ENCODE measurements at places on chromosomes 4 and X. TPM values are rescaled to one million over a fixed set of nuclear protein-coding genes. Genes with fewer than 3 reads are reported as not detected.

- DNase-seq, result no peak
These were observed 642.2 kb downstream of the IQCM start for GRCh38 chr4:149173241-149174013.

GRCh38 chr4:120299631-120300030, 233.0 kb upstream of the MAD2L1 start:
- no peak for DNase-seq

GRCh38 chr4:20416800-20417199, 165.1 kb downstream of the SLIT2 start:
- DNase-seq, result no peak

- DNase-seq, result no peak
These were observed 23.1 kb downstream of the BANK1 start for GRCh38 chr4:101813604-101814003.

GRCh38 chr4:146382194-146382593, 139.5 kb downstream of the SLC10A7 start:
- no peak for DNase-seq

GRCh38 chrX:30627818-30628652, 25.2 kb upstream of the GK start:
- DNase-seq, result no peak

DNA sequence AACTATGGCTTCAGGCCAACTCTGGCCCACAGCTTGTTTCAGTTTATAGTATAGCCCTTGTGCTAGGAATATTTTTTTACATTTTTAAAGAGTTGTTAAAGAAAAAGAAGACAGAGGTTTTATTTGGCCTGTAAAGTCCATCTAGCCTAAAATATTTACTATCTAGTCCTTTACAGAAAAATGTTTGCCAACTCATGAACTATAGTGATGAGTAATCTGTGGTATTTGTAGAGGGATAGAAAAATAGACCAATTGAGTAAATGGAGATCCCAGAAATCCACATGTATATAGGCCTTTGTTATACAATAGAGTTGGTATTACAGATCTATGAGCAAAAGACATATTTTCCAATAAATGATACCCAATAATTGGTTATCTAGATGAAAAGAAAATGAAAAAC, 288.7 kb downstream of the PRDM5 start:
- DNase-seq, result no peak

DNA sequence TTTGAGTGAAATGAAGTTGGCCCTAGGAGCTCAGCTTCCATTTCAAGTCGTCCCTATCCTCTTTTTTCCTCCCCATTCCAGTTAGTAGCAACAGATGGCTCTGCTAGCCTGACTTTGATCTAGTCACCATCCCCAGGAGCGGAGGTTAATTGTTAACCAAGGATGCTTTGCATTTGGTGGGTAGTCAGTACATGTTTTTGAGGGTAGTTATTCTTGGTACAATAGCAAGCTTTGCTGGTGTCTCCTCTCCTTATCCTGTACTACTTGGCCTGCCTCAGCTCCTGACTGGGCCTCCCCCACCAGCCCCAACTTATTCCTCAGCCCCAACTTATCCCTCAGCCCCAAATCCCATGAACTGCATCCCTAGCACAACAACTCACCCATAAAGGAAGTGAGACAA, 14.8 kb upstream of the RTL5 start:
- DNase-seq, result no peak

GRCh38 chr4:52694936-52695335, 35.8 kb upstream of the USP46 start:
- no peak for DNase-seq

DNA sequence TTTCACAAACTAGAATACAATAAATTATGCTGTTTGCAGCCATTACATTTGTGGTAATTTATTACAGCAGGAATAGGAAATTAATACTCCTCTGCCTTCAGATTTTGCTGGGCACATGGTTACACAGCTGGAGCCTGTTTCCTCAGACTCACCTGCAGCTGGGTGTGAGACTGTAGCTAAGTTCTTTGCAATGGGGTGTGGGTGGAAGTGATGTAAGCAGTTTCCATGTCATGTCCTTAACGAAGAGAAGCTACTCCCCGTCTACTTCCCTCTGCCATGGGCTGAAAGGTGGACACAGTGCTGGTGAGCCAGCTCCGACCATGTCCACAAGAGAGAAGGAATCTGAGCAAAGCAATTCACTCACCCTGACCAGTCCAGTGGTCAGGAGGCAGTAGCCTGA, 18.2 kb downstream of the SH3KBP1 start:
- no peak for DNase-seq

FGF2 gene
- total RNA-seq, result not detected

DNA sequence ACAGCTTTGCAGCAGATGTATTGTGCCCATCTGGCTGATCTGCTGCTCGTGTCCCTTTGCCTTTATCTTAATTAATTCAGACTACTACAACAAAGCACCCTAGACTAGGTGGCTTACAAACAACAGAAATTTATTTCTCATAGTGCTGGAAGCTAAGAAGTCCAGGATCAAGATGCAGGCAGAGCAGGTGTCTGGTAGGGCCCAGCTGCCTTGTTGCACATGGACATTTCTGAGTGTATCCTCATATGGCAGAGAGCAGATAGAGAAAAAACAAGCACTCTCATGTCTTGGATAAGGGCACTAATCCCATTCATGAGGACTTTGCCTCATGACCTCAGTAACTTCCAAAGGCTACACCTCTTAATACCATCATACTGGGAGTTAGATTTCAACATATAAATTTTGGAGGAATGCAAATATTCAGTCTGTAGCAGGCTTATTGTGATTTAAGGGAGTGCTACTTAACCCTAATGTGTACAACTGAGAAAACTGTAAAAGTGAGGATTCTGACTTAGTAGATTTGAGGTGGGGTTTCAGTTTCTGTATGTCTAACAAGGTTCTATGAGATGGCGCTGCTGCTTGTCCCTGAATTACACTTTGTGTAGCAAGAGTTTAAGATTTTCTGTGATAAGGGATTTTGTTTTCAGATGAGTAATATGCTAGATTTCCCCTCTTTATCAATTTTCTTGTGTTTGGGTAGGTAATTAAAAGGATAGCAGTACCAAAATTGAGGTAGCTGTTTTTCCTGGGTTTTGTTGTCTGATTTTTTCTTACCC, 473.2 kb upstream of the TECRL start:
- DNase-seq, result no peak

Measured in CD8-positive, alpha-beta T cell (primary cell).